MV-4-11 (cell line): ENCODE measurements at places on chromosomes 6 and 20.
A peak's percentile ranks its signal among the peaks of the same experiment; 100 is the strongest.

GRCh38 chr20:18739751-18740166 is 73.8 kb upstream of the SCP2D1 start:
- peak; percentile 8 for DNase-seq

DNA sequence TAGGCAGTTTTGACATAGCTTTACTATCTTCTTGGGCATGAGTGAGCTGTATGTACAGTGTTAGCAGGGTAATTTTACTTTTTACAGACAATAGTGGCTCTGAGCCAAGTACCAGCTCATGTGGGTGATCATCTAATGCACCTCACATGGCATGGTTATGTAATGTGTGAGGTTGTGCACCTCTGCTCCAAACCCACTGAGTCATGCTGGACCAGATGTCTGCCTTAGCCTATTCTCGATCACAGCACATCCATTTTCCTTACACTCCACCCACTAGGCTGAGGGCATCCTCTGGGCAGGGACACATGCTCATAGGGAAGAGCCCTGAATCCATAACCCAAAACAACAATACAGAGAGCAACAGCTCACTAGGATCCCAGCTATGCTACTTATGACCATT is 71.6 kb upstream of the FBXL4 start:
- no peak for DNase-seq

GRCh38 chr6:157539421-157539822 is 158.4 kb downstream of the ZDHHC14 start:
- no peak for DNase-seq

DNA sequence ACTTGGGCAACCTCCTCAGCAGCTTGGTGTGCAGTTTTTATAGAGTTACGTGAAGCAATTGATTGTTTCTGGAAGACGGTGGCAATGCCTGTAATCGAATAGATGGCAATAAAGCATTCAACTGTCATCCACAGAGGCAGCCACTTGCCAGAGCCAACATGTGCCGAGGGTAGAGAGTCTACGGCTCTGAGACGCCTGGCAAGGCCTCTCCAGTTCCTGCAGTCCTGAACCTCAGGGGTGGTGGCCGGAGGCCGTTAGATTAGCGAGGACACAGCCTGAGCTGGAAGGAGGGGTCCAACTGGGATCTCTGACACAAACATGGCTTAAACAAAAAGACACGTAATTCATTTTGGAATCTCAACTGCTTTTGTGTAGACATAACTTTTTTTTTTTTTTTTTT is 775 bp upstream of the TTLL2 start:
- DNase-seq = no peak

DNA sequence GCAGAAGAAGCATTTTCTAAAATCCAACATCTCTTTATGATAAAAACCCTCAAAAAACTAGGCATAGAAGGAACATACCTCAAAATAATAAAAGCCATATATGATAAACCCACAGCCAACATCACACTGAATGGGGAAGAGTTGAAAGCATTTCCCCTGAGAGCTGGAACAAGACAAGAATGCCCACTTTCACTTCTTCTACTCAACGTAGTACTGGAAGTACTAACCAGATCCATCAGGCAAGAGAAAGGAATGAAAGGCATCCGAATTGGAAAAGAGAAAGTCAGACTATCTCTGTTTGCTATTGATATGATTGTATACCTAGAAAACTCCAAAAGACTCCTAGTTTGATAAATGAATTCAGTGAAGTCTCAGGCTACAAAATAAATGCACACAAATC is 7.9 kb upstream of the CDK19 start:
- peak; percentile 28 for DNase-seq

DNA sequence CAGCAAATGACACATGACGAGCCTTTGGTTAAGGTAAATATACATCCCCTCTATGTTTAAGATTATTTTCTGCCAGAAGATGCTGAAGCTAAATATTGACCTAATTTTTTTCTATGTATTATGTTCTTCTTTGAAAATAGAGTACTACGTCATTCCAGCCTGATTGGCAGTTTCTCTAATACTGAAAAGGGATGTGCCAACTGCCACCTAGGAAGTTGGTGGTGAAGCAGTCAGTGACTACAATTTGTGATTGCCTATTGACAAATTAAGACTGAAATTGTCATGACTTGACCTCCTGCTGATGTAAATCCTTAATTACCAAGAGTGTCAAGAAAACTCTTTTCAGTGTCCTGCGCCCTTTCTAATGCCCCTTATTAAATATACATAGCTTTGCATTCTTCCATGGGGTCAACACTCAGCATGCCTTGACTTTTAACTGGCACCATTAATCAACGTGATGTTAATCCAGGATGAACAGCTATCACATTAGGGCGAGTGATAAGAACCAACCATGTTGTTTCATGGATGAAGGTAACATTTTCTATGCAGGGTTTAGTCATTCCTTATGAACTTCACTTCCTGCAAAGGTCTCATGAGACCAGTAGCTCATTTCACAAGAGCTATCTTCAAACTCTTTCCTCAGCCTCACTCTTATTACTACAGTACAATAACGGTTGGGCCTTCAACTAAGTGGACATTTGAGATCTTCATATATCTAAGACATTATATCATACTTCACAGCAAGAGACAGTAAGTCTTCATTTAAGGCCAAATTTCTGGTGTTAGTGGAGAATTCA is 22.5 kb upstream of the SGK1 start:
- DNase-seq = peak; percentile 39

DNA sequence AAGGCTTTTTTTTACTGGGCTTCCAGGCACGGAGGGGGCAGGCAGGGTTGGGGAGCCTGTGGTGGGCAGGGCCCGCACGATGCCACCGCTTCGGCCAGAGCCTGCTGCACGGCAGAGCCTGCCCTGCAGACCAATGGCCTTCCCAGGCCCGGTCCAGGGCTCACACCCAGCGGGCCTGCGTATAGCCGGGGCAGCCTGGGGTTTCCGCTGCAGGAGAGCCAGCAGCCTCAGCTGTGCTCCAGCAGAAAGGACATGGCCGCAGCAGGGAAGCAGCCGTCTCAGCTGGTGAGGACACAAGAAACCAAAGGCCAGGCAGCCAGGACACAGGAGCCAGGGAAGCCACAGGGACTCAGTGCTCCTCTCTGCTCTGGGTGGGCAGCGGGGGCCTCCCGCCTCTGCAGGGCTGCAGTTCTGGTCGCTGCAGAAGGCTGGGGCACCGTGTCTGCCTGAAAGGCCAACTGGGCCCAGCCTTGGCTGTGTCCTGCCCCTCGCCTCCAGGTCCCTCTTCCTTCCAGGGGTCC is 90.6 kb downstream of the TTLL2 start:
- no peak for DNase-seq

- peak; percentile 27 for DNase-seq
Observed at GRCh38 chr20:32333988-32334885, 23.9 kb upstream of the ASXL1 start.

GRCh38 chr6:168541307-168541706 is 100.3 kb downstream of the SMOC2 start:
- no peak for DNase-seq

DNA sequence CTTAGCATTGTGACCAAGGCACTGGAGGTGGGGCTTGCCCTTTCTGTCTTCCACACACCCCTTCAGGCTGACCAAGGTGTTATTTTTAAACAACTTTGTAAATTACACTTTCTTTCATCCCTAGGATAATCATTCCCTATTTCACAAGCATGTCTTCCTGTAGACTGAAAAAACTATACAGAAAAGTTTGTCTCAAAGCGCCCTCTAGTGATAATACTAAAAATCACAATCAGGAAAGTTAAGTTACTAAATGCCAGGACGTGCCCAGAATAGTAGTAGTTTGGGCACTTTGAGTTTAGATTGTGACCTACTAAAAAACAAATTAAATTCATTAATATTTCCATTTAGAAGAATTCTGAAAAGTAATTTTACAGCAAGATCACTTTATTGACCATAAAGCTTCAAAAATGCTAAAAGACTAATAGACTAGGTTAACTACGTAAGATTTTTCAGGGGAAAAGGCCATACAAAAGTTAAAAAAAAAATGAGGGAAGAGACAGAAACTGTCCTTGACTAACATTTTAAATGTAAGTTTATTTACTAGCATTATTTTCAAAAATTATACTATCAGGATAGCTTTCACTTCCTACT is 123.3 kb upstream of the DUSP22 start:
- peak; percentile 47 for DNase-seq
